Globus pallidus (tissue), 1 donor: ENCODE measurements at places on chromosomes 3 and 15.

- DNase-seq: no peak
These were observed 22.1 kb downstream of the UBE3A start for GRCh38 chr15:25416693-25417092.

- DNase-seq: no peak
These were observed 55.1 kb upstream of the ZBTB38 start for GRCh38 chr3:141313093-141313683.

- no peak for DNase-seq
These were observed 92.8 kb downstream of the ZIC4 start for GRCh38 chr3:147313513-147313912.

DNA sequence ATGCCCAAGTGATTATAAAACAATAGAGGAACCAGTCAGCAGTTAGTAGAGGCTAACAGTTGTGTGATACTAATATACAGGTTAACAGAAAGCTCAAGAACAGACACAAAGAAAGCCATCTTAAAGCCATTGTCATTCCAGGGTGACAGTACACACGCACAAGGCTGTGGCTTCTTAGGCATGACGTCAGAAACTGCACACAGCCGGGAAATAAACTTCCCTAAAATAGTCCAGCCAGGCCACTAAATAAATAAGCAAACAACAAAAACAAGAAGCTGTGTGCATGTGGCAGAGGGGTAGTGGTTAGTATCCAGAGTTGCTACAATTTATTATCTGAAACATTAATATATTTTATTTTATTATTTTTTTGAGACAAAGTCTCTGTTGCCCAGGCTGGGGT, 49.8 kb downstream of the PPCDC start:
- peak; percentile 24 for DNase-seq

- no peak for DNase-seq
These were observed 28.6 kb downstream of the DAG1 start for GRCh38 chr3:49498648-49499047.

DNA sequence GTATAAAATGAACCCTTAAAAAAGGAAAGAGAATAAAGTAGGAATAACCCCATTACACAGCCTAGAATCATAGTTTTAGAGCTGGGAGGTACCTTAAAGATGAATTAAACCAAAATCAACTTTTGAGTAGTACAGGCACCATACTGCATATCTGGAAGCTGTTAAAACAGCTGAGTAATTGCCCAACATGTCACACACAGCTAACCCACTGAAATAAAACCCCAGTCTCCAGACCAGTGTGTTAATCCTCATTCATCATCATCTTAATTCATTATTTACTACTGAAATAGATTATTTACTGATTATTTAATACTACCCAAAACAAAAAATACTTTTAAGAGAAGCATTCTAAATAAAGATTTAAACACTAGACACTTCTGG, 52.8 kb downstream of the GPR160 start:
- no peak for DNase-seq

- DNase-seq: peak; percentile 71
These were observed 44.2 kb downstream of the RBPMS2 start for GRCh38 chr15:64731012-64731804.
